ENCODE measurements at places on chromosomes 11 and 22.

DNA sequence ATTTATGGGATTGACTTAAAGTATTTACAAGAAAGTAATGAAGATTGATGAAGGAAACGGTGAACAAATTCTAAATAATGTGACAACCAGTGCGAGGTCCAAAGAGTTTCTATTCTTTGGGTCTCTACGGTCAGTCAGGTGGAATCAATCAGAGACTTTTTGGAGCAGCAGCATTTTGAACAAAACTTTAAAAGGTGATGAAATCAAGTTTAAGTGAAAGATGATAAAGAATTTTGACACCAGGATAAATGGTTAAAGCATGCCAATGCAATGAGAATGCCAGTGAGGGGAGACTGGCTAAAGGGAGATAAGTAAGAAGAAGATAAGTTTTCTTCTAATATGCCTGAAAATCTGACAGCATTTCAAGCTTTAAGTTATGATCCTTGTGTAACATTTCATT is 67.9 kb downstream of the DCUN1D5 start:
- DNase-seq = no peak

DNA sequence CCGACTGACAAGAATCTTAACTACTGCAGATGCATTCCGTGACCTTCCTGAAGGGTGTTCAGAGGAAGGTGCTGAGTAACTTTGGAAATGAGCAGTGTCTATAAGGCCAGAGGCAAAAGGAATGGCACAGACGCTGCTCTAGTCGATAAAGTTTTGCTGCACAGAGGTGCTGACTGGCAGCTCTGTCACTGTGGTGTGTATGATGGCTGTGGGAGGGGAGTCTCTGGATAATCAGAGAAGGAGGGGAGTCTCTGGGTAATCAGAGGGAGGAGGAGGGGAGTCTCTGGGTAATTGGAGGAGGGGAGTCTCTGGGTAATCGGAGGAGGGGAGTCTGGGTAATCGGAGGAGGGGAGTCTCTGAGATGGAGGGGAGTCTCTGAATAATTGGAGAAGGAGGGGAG is 18.4 kb downstream of the PTDSS2 start:
- no peak for DNase-seq

- no peak for DNase-seq
These were observed 16.1 kb downstream of the DGCR2 start for GRCh38 chr22:19105867-19106802.

DNA sequence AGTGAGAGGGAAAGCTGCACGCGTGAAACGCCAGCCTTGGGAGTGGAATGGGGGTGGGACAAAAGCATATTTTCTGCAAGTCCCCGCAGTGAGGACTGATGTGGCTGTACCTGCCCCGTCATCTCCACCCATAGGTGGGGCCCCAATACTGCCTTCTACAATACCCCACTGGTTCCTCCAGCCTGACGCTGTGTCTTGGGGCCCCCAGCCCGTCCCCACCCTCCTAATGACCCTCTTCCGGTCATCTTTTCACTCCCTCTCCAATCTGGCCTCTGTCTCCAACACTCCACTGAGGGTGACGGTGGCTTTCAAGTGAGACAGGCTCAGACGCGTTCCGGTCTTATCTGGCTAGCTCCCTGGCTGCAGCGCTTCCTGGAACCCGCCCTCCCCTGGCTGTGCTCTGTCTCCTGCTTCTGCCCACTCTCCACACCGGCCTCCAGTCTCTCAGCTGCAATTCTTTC is 104.2 kb downstream of the MICAL3 start:
- no peak for DNase-seq

DNA sequence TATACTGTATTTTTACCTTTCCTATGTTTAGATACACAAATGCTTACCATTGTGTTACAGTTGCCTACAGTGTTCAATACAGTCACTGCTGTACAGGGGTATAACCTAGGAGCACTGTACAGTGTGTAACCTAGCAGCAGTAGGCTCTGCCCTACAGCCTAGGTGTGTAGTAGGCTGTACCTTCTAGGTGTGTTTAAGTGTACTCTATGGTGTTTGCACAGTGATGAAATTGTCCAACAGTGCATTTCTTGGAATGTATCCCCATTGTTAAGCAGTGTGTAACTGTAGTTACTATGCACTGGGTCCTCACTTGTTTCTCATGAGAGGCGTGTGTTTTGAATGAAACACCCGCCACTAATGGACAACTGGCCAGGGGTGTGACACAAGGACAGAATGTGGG is 269.0 kb downstream of the OPCML start:
- DNase-seq = no peak

- no peak for DNase-seq
These were observed 68.1 kb upstream of the SLC22A12 start for GRCh38 chr11:64522843-64523380.
